HCEC 1CT (cell line): ENCODE measurements at places on chromosomes 13 and 19.

- DNase-seq = no peak
Observed at GRCh38 chr19:10729411-10729810, 11.5 kb downstream of the DNM2 start.

- DNase-seq = no peak
Observed at GRCh38 chr19:5253406-5254110, 87.1 kb downstream of the PTPRS start.

GRCh38 chr19:55350620-55351315 is 3.8 kb downstream of the COX6B2 start:
- DNase-seq = no peak

GRCh38 chr13:91745967-91746366 is 347.5 kb downstream of the GPC5 start:
- DNase-seq = no peak
